ENCODE measurements at places on chromosomes 2 and 18.

DNA sequence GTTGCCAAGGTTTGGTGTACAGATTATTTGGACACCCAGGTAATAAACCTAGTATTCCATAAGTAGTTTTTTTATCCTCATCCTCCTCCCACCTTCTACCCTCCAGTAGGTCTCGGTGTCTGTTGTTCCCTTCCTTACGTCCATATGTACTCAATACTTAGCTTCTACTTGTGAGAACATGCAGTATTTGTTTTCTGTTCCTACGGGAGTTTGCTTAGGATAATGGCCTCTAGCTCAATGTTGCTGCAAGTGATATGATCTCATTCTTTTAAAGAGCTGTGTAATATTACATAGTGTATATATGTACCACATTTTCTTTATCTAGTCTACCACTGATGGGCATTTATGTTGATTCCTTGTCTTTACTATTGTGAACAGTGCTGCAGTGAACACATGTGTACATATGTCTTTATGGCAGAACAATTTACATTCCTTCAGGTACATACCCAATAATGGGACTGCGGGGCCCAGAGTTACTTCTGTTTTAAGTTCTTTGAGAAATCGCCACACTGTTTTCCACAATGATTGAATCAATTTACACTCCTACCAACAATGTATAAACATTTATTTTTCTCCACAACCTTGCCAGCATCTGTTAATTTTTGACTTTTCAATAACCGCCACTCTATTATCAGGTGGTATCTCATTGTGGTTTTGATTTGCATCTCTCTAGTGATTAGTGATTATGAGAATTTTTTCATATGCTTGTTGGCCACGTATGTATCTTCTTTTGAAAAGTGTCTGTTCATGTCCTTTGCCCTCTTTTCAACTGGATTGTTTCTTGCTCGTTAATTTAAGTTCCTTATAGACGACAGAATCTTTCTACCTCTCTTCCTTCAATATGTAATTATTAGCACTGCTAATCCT lies 88.0 kb downstream of the MEMO1 start:
- DNase-seq, result no peak

GRCh38 chr18:67302043-67302442 lies 214.5 kb downstream of the DSEL start:
- DNase-seq, result no peak

DNA sequence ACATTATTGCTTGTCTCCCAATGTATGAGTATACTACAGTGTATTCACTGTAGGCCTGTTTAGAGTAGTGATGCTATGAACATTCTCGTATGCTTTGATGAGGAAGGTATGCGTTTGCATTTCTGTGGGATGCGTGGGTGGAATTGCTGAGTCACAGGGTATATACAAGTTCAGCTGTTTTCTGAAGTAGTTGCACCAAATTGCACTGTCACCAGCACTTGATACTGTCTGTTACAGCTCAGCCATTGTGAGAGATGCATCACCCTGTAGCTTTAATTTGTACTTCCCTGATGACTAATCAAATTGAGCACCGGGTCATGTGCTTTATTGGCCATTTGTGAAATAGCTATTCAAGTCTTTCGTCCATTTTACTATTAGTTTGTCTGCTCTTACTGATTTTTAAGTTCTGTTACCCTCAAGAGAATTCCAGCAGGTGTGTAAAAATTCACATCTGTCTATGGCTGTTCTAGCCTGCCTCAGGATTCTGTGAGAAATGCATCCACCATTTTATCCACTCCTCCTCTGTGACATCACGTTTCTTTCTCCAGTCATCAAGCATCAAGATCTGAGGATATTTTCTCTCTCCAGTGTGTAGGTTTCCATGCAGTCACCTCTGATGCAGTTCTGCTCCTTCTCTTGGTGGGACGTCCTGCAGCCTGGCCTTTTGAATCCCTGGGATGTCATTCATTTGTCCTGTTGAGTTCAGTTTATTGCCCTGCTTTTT lies 72.5 kb downstream of the DGKD start:
- peak; percentile 71 for DNase-seq

- no peak for DNase-seq
These were observed 11.2 kb downstream of the KIAA2012 start for GRCh38 chr2:202084265-202084664.

GRCh38 chr18:8081872-8082553 lies 514.9 kb downstream of the PTPRM start:
- no peak for DNase-seq

GRCh38 chr18:52054324-52054723 lies 285.7 kb upstream of the DCC start:
- DNase-seq, result no peak

GRCh38 chr2:146207417-146207816 lies 1637.4 kb upstream of the ACVR2A start:
- no peak for DNase-seq

- no peak for DNase-seq
These were observed 28.8 kb downstream of the CNGA3 start for GRCh38 chr2:98374958-98375570.

DNA sequence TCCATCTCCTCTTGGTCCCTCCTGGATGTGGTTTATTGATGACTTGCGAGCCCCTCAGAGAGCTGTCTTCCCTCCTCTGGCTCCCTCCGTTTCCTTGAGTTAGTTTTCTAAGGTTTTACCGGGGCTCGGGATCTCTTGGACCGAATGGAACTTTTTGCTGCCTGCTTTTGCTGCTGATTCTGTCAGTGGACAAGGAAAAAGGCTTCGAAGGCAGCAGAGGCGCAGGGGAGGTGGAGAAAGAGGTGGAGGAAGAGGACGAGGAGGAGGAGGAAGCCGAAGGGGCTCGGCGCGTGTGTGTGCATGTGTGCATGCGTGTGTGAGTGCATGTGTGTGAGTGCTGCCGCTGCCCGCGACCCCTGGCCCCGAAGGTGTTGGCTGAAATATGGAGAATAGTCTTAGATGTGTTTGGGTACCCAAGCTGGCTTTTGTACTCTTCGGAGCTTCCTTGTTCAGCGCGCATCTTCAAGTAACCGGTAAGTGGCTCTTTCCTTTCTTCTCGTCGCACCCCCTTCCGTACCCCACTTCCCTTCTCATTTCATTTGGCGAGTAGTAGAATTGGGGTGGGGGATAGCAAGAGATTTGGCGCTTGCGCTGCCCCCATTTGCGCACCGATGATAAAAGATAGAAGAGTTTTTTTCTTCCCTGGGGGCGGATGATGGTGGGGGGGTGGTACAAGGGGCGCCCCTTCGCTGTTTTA lies 557 bp downstream of the DCC start:
- no peak for DNase-seq

- no peak for DNase-seq
These were observed 21.8 kb upstream of the CNRIP1 start for GRCh38 chr2:68341583-68341982.

DNA sequence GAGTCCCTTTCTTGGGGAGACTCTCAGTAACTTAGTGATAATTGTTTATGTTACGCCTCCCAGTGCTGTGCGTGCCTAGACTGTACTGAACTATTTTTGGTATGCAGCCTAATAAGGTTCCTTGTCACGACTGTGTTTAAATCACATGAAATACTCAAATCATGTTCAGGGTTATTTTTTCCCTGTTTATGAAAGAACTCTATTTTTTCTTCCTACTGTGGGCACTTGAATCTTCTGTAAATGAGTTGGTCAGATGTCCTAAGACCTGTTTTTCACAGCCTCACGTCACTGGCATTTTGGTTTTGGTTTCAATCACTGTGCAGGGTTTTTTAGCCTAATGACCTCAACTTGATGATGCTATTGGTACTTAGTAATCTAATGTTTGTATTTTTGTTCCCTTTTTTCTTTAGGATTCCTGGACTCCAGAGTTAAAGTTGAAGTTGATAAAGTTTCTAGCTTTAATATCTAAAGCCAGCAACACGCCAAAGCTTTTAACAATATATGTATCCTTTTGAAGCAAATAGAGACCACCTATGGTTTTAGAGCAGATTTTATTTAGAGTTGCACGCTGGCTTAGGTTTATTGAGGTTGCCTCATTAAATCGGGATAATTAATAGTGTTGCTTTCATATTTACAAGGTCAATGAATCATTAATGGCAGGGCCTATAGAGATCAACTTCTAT lies 24.0 kb downstream of the ARMC9 start:
- DNase-seq, result no peak

GRCh38 chr2:147714582-147714981 lies 130.2 kb upstream of the ACVR2A start:
- DNase-seq, result no peak

GRCh38 chr2:84919885-84920580 lies 14.6 kb downstream of the TMSB10 start:
- peak; percentile 71 for DNase-seq

- DNase-seq, result no peak
These were observed 1230.2 kb upstream of the ZEB2 start for GRCh38 chr2:145750144-145750543.

DNA sequence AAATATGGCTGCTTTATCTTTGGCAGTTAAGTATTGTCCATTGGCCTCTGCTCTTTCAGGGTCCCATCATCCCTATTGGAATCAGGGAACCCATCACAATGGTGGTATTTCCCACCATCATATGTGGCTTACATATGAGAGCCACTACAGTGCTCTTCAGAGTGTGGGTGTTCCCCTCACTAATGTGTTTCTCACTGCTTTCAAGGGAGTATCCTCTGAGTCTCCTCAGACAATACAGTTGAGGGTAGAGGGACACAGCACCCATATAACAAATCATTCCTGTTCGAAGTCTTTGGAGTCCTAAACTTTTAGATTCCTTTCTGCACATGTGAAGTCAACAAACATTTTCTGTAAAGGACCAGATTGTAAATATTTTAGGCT lies 48.8 kb upstream of the DNAJC10 start:
- no peak for DNase-seq

DNA sequence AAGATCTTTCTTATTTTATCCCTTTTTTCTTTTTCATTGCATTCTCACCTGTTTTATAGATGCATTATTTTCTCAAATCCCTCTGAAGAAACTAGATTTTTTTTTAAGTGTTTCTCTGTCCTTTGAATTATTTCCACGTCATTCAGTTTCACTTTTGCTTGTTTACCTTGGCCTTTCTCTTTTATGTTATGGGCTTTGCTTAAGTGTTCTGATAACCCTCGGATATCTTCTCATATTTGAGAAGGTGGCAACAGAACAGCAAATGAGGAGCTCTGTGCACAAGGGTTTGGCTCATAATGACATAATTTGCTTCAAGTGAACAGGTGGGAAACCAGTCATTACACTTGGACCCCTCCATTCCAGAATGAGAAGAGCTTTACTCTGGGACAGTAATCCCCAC lies 111.9 kb downstream of the C1D start:
- no peak for DNase-seq

GRCh38 chr2:195202163-195202845 lies 454.7 kb upstream of the SLC39A10 start:
- no peak for DNase-seq
